ENCODE measurements at places on chromosomes 2 and 18. TPM values are rescaled to one million over a fixed set of nuclear protein-coding genes. Genes with fewer than 3 reads are reported as not detected.

DNA sequence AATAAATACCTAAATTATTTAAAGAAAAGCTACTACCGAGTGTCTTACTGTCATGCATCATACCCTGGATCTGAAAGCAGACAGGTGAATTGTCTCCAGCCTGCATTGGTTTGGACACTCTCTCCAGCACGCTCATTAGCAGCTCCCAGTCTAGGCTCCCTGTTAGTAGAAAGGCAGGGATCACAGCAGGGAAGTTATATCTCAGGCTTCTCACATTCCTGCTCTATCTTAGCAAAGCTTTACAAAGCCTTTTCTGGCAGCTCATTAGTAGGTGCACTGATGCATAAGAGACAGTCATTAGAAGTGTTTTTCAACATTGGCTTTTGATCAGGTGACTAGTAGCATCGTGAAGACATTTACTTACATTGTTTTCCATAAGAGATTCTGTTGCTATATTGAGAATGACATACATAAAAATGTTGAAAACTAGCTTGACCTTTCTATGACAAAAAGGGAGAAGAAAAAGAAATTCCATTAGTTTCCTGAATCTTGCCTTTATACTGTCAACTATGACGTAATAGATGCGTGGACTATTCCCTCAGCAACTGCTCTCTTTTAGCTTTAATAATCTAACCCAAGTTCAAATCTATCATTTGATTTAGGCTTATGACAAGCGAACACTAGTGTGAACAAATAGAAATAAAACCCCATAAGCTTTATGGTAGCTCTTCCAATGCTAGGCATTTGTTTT, 408.7 kb upstream of the KCNH7 start:
- H3K4me1 ChIP-seq = no peaks in the 10 kb centered on the region
- no peak overlapping the region for H3K4me3 ChIP-seq
- no peak overlapping the region for H3K27ac ChIP-seq
- DNase-seq = no peak
- no peaks in the 10 kb centered on the region for H3K36me3 ChIP-seq

Gene C2orf78
- total RNA-seq = not detected

- H3K27ac ChIP-seq = no peak overlapping the region
- H3K4me3 ChIP-seq = no peak overlapping the region
- H3K36me3 ChIP-seq = no peaks in the 10 kb centered on the region
- no peak for DNase-seq
- peaks cover 5% of the 10 kb centered on the region for H3K27me3 ChIP-seq
- no peaks in the 10 kb centered on the region for H3K4me1 ChIP-seq
Measured at GRCh38 chr18:58057291-58057965, 13.4 kb downstream of the NEDD4L start.

- H3K36me3 ChIP-seq = no peaks in the 10 kb centered on the region
- H3K4me3 ChIP-seq = no peak overlapping the region
- no peaks in the 10 kb centered on the region for H3K4me1 ChIP-seq
- DNase-seq = no peak
- no peak overlapping the region for H3K27ac ChIP-seq
Measured at GRCh38 chr2:25897506-25897905, 19.2 kb upstream of the ASXL2 start.

DNA sequence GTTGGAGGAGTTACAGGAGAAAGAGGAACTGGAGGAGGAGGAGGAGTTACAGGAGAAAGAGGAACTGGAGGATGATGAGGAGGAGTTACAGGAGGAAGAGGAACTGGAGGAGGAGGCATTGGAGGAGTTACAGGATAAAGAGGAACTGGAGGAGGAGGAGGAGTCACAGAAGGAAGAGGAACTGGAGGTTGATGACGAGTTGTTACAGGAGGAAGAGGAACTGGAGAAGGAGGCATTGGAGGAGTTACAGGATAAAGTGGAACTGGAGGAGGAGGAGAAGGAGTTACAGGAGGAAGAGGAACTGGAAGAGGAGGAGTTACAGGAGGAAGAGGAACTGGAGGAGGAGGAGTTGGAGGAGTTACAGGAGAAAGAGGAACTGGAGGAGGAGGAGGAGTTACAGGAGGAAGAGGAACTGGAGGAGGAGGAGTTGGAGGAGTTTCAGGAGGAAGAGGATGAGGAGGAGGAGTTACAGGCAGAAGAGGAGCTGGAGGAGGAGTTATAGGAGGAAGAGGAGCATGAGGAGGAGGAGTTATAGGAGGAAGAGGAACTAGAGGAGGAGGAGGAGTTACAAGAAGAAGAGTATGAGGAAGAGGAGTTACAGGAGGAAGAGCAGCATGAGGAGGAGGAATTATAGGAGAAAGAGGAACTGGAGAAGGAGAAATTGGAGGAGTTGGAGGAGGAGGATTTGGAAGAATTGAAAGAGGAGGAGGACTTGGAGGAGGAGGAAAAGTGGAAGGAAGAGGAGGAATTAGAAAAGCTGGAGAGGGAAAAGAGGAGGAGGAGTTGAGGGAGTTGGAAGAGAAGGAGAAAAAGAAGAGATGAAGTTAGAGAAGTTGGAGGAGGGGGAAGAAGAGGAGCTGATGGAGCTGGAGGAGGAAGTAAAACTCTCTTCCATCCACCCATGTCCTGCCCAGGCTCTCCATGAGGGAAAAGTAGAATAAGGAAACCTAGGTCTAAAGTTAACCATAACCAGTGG, 37.2 kb downstream of the CLASP1 start:
- no peak overlapping the region for H3K27ac ChIP-seq
- H3K4me1 ChIP-seq = peaks cover 12% of the 10 kb centered on the region
- no peak overlapping the region for H3K4me3 ChIP-seq
- no peaks in the 10 kb centered on the region for H3K27me3 ChIP-seq

GRCh38 chr2:99787769-99788382, 298.1 kb upstream of the REV1 start:
- H3K4me3 ChIP-seq = no peak overlapping the region
- no peak overlapping the region for H3K27ac ChIP-seq
- H3K4me1 ChIP-seq = no peaks in the 10 kb centered on the region
- no peak for DNase-seq
- H3K27me3 ChIP-seq = no peaks in the 10 kb centered on the region
- H3K36me3 ChIP-seq = no peaks in the 10 kb centered on the region

Gene IL1B
- total RNA-seq = not detected

Gene DUSP2
- total RNA-seq = 40.8 TPM

- H3K27ac ChIP-seq = peak overlapping the region; percentile 77
- H3K4me3 ChIP-seq = peak overlapping the region; percentile 25
- peaks cover 43% of the 10 kb centered on the region for H3K4me1 ChIP-seq
- H3K36me3 ChIP-seq = peaks cover 33% of the 10 kb centered on the region
- H3K27me3 ChIP-seq = no peaks in the 10 kb centered on the region
- DNase-seq = peak; percentile 57
Measured at GRCh38 chr2:174553811-174554493, 43.7 kb downstream of the WIPF1 start.

- H3K27ac ChIP-seq = no peak overlapping the region
- no peaks in the 10 kb centered on the region for H3K36me3 ChIP-seq
- H3K4me3 ChIP-seq = no peak overlapping the region
Measured at GRCh38 chr2:18662689-18663088, 73.3 kb upstream of the NT5C1B start.

Gene ALKAL2
- total RNA-seq = not detected

Gene RUFY4
- total RNA-seq = 3.2 TPM

GRCh38 chr18:12638644-12639124, 19.2 kb downstream of the SPIRE1 start:
- H3K4me1 ChIP-seq = peaks cover 8% of the 10 kb centered on the region
- H3K36me3 ChIP-seq = no peaks in the 10 kb centered on the region
- no peak overlapping the region for H3K27ac ChIP-seq
- no peaks in the 10 kb centered on the region for H3K27me3 ChIP-seq

GRCh38 chr2:212914392-212914791, 237.0 kb downstream of the IKZF2 start:
- H3K4me3 ChIP-seq = no peak overlapping the region
- no peaks in the 10 kb centered on the region for H3K27me3 ChIP-seq
- DNase-seq = no peak
- no peak overlapping the region for H3K27ac ChIP-seq
- H3K36me3 ChIP-seq = no peaks in the 10 kb centered on the region
- H3K4me1 ChIP-seq = peaks cover 10% of the 10 kb centered on the region

Gene STK11IP
- 28.4 TPM for total RNA-seq

GRCh38 chr18:2855560-2856350, 8.9 kb downstream of the EMILIN2 start:
- H3K4me3 ChIP-seq = no peak overlapping the region
- H3K27ac ChIP-seq = no peak overlapping the region
- peaks cover 9% of the 10 kb centered on the region for H3K36me3 ChIP-seq
- H3K27me3 ChIP-seq = peaks cover 25% of the 10 kb centered on the region
- H3K4me1 ChIP-seq = peaks cover 9% of the 10 kb centered on the region

Gene IL18RAP
- 9.6 TPM for total RNA-seq

Gene DNER
- not detected for total RNA-seq

GRCh38 chr18:62781893-62782292, 66.6 kb downstream of the PHLPP1 start:
- no peaks in the 10 kb centered on the region for H3K36me3 ChIP-seq
- DNase-seq = no peak
- peaks cover 29% of the 10 kb centered on the region for H3K4me1 ChIP-seq
- H3K4me3 ChIP-seq = no peak overlapping the region
- H3K27me3 ChIP-seq = peaks cover 2% of the 10 kb centered on the region

Gene PLEKHH2
- total RNA-seq = 0.35 TPM

Gene SERPINB4
- total RNA-seq = not detected

Gene GKN2
- not detected for total RNA-seq

Gene C1D
- total RNA-seq = 18.0 TPM

DNA sequence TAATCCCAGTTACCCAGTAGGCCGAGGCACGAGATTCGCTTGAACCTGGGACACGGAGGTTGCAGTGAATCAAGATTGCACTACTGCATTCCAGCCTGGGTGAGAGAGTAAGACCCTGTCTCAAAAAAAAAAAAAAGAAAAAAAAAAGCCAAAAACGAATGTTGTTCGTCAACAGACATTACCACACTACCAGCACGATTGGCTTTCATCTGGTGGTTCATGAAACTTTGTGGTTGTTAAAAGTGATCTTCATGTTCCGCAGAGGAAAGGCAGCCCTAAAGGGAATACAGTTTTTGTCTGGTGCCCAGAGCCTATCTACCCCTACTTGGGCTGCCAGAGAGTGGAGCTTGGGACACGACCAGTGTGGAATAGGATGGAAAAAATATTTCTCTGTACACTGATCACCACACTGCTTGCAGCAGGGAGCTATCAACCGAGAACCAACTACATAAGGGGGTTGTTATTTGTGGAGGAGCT, 13.6 kb upstream of the CXCR4 start:
- H3K27me3 ChIP-seq = peaks cover 45% of the 10 kb centered on the region
- H3K4me3 ChIP-seq = peak overlapping the region; percentile 60
- H3K36me3 ChIP-seq = no peaks in the 10 kb centered on the region
- H3K27ac ChIP-seq = peak overlapping the region; percentile 86

GRCh38 chr2:144330951-144331673, 188.8 kb downstream of the ZEB2 start:
- peaks cover 56% of the 10 kb centered on the region for H3K4me1 ChIP-seq
- peaks cover 2% of the 10 kb centered on the region for H3K27me3 ChIP-seq
- peaks cover 38% of the 10 kb centered on the region for H3K36me3 ChIP-seq
- peak overlapping the region; percentile 92 for H3K4me3 ChIP-seq
- H3K27ac ChIP-seq = peak overlapping the region; percentile 95

- H3K4me1 ChIP-seq = no peaks in the 10 kb centered on the region
- no peak overlapping the region for H3K27ac ChIP-seq
- no peak overlapping the region for H3K4me3 ChIP-seq
- DNase-seq = no peak
Measured at GRCh38 chr18:75107196-75107930, 101.6 kb downstream of the PTGR3 start.

Gene KIF5C
- total RNA-seq = 21.7 TPM

GRCh38 chr2:128790541-128791001, 471.9 kb upstream of the HS6ST1 start:
- no peaks in the 10 kb centered on the region for H3K4me1 ChIP-seq
- no peaks in the 10 kb centered on the region for H3K27me3 ChIP-seq

Gene TGIF1
- 23.3 TPM for total RNA-seq

Gene ATG9A
- total RNA-seq = 60.7 TPM

- no peak overlapping the region for H3K27ac ChIP-seq
- no peaks in the 10 kb centered on the region for H3K4me1 ChIP-seq
- no peaks in the 10 kb centered on the region for H3K36me3 ChIP-seq
- no peak for DNase-seq
- H3K27me3 ChIP-seq = no peaks in the 10 kb centered on the region
Measured at GRCh38 chr18:8029061-8029460, 461.9 kb downstream of the PTPRM start.

Gene DOK1
- total RNA-seq = 45.2 TPM

Data from activated CD4-positive, alpha-beta memory T cell treated with anti-CD3 and anti-CD28 coated beads, Interleukin-2, amount 10 ng/mL, durations not matched to agents 7 days and 5 days (primary cell).